ENCODE measurements at places on chromosomes 1 and 21.

DNA sequence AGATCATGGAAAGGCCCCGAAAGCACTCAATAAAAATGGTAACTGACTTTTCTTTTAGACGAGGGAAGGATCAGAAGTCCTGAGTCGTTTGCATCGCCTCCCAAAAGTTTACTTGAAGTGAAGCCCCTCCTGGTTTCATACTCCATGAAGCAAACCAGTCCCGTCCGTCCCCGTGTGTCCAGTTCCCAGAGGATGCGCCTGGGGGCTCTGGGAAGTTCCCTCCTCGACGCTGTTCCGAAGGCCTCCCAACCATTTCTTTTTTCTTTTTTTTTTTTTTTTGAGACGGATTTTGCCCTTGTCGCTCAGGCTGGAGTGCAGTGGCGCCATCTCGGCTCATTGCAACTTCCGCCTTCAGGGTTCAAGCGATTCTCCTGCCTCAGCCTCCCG lies 661 bp upstream of the OSCP1 start:
- DNase-seq = no peak

DNA sequence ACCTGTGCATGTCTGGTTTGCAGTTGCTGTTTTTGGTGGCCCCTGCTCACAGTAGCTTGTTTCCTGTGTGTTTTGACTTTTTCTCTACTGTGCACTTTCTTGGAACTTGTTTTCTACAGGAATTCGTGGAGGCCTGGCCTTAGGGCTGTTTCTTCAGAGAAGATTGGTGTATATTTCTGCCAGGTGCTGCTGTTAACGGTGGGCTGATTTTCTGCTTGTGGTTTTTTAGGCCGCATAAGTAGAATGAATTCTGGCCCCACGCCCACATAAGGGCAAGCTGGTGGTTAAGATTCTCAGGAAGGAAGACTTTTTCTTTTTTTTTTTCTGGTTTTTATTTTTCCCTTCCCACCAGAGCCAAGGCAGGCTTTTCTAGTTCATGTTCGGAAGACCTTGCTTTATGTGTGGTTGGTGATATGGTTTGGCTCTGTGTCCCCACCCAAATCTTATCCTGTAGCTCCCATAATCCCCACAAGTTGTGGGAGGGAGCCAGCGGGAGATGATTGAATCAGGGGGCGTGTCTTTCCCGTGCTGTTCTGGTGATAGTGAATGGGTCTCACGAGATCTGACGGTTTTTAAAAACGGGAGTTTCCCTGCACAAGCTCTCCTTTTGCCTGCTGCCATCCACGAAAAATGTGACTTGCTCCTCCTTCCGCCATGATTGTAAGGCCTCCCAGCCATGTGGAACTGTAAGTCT lies 71.5 kb upstream of the DISP3 start:
- no peak for DNase-seq

DNA sequence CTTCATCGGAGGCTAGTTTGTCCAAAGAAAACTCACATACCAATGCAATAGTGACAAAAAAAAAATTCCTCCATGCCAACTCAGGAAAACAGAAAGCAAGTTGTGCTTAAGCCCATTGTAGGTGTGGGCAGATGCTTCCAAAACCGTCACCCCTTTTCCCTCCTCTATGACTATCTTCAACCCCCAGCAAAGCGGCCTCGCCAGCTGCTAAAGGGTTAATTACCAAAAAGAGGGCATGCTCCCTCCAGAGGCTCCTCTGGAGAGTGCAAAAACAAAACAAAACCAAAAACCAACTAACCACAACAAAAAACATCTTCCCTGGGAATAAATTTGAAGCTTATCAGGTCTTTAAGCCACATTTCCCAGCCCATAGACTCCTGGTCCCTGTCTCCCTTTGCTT lies 1.2 kb downstream of the LMOD1 start:
- DNase-seq = no peak

DNA sequence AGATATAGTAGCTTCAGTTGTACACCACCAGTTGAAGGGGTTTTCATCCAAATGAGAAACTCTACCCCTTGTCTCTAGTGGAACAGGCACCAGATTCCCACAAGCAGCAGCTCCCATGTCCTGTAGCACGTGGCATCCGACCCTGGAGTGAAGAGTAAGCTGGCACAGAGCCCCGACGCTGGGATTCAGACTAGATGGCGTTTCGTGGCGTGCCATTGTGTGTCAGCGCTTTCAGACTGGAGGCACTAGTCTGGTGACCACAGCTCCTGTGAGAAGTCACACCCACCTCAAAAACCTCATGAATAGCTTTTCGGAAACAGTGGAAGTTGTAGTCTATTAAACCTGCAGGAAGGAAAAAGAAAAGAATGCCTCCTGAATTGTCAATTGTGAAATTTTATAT lies 20.2 kb downstream of the RRAGC start:
- DNase-seq = no peak

DNA sequence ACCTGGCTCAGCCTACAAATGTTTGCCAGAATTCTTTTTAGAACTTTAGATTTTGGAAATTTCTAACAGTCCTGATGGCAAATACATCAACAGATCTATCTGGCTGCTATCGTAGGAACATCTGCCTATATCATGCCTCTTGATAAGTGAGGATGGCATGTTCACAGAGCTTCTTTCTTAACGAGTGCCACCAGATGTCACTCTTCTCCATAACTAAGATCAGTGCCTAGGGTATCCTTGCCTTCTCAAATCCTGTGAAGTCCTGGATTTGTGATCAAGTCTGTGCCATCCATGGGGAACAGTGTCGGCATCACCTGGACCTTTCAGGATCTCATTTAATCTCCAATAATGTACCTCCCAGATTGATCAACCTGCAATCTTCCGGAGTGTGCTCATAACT lies 36.5 kb upstream of the CD5L start:
- DNase-seq = peak; percentile 33

GRCh38 chr1:107690491-107690890 lies 274.5 kb downstream of the VAV3 start:
- no peak for DNase-seq

- no peak for DNase-seq
Measured at GRCh38 chr1:185368913-185369491, 52.0 kb upstream of the IVNS1ABP start.

GRCh38 chr1:154265586-154265985 lies 6.8 kb upstream of the HAX1 start:
- no peak for DNase-seq

DNA sequence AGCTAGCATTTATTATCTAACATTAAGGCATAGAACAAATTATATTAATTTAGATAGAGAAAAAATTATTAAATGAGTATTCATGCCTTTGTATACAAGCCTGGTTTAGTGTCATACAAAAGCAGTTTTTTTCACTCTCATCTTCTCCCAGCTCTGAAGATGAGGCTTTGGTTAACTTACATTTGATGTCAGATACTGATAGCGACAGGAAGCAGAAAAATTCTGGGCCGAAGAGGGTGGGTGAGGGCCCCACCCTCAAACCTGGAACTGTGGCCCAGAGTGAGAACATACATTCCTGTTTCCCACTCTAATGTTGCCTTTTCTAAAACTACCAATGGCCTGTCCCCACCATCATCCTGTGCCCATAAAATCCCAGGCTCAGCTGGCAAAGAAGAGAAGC lies 15.0 kb downstream of the OR2T1 start:
- no peak for DNase-seq

DNA sequence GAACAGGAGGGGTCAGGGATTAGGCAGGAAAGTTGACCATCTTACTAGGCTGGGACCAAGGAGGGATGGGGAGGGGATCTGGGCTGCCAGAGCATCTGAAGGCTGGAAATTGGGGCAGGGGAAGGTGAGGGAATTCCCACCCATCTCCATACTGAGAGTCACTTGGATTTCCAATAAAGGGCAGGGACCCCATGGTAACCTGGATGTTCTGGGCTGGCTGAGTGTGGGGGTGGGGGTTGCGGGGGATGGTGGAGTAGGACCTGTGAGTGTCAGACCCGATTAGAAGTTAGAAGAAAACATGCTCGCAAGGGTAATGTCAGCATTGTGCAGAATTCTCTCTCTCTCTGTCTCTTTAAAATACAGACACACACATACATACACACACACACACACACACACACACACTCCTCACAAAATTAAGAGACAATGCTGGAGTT lies 40.0 kb upstream of the EPS15 start:
- DNase-seq = no peak
